Activated naive CD8-positive, alpha-beta T cell treated with anti-CD3 and anti-CD28 coated beads, Interleukin-2, amount 50 U/mL, for 16 hours (primary cell): ENCODE measurements at places on chromosomes 11 and 22.

GRCh38 chr11:83648610-83649527 lies 362.7 kb upstream of the CCDC90B start:
- no peak for DNase-seq

DNA sequence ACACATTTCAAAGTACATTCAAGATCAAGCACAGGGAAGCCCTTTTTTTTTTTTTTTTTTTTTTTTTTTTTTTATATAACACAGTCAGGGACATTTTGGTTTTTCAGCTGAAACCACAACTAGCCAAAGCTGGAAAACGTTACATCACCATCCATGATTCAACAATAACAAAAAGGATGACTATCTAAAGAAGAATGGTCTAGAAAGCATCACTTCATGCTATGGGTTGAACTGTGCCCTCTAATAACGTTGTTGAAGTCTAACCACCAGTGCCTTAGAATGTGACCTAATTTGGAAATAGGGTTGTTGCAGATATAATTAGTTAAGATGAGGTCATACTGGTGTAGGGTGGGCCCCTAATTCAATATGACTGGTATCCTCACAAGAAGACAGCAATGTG lies 46.6 kb downstream of the MTMR2 start:
- DNase-seq: no peak

GRCh38 chr11:75298191-75298975 lies 53.1 kb downstream of the ARRB1 start:
- DNase-seq: no peak

DNA sequence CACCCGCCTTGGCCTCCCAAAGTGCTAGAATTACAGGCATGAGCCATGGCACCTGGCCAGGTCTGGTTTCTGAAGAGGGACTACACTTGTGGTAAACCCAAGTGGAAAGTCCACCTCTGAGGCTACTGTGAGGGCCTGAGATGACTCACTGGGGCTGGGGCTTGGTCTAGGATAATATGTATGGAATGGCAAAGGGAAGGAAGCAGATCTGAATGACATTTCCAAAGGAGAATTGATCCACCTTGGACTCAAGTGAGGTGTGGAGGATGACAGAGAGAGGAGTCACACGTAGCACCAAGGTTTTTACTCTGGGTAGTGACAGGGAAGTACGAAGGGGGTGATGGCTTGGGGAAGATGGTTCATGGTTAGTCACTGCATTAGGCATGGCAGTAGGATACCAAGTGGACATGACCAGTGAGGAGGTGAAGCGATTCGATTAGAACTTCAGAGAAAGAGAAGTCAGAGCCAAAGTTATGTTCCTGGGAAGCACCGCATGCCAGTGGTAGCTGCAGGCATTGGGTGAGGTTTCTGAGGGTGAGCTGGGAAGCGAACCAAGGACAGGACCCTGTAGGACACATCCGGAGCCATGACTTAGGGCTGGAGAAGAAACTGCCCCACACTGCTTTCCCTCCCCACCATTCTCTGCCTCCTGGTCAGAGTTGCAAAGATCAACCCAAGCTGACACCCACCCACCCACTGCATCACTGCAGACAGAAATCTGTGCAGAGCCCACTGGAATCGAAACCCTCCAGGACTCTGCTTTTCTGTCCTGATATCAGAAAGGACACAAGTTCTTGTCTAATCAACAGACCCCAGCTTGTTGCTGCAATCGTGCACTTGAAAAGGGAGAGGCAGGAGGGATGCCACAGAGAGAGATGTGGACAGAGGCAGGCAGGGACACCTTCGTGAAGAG lies 13.0 kb upstream of the BCL9L start:
- no peak for DNase-seq

GRCh38 chr11:115961159-115962003 lies 457.2 kb upstream of the CADM1 start:
- DNase-seq: no peak

DNA sequence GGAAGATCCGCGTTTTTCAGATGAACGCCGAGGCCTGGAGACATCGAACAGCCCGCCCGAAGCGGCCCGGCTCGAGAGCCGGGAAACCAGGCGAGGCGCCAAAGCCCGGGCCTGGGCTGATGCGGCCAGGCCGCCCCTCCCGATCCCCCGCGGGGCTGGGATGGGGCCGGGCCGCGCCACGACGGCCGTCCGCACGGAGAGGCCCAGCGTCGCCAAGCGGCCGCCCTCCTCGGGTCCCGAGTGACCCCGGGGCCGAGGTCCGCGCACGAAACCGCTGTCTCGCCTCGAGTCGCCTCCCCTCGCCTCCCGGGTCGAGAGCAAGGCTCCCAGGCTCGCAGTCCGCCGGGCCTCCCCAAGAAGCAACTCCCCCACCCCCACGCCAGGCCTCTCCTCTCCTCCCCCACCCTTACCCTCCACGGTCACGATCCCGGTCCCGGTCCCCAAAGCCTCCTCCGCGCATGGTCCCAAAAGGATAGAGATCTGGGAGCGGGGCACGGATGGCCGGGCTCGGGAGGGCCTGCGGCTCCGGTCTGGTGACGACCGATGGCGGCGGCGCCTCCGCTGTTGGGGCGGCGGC lies 482 bp downstream of the DDX17 start:
- peak; percentile 24 for DNase-seq
